Cardiac septum (tissue), 1 donor: ENCODE measurements at places on chromosomes 12 and 14. TPM values are rescaled to one million over a fixed set of nuclear protein-coding genes. Genes with fewer than 3 reads are reported as not detected.

DNA sequence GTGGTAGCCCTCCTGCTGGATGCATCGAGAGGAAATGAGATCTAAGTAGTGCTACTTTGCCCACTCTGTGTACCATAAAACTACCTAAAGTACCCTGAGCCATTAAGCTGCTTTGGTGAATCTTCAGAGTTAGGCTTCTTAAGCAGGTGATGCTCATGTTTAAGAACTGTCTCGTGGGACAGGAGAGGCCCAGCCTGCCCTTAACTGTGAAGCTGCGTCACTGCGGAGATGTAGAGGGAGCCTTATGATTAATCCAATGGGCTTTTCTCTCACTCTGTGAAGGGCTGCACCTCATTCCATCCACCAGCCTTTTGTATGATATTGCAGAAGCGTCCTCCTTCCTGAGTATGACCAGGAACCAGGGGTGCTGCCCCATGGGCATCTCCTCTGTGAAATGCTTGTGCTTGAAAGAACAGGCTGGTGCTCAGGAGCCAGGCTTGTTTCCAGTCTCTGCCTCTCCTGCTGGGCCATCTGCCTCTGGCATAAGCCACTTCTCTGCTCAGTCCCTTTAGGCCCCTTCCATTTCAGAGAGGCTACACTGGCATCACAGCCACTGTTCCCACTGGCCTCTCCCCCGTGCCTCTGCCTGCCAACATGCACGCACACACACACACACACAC is 6.8 kb upstream of the CCDC177 start:
- DNase-seq, result no peak

DNA sequence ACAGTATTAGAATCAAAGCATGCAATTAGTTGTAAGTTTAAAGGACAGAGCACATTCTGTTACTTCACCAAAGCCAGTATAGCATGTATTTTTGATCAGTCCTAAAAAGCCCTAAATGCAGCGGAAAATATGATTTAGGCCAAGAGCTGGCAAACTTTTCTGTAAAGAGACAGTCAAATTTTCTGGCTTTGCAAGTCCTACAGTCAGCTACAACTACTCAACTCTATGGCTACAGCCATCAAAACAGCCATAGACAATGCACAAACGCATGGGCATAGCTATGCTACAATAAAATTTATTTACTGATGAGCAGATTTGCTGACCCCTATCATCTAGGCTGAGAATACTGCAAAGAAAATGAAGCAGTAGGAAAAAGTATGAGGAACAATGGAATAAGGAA is 52.9 kb downstream of the ATXN2 start:
- DNase-seq, result no peak

G2E3 gene
- 9.5 TPM for total RNA-seq

PTPN21 gene
- total RNA-seq, result 56.8 TPM

OR11H12 gene
- total RNA-seq, result not detected

DCN gene
- total RNA-seq, result 480 TPM
